DMS79 (cell line): ENCODE measurements at places on chromosomes 11 and 22.

GRCh38 chr11:46278387-46279125, 1.1 kb downstream of the CREB3L1 start:
- DNase-seq = no peak

GRCh38 chr22:43476341-43476740, 64.5 kb downstream of the MPPED1 start:
- DNase-seq = no peak

GRCh38 chr11:86220653-86221052, 23.9 kb upstream of the EED start:
- DNase-seq = no peak

DNA sequence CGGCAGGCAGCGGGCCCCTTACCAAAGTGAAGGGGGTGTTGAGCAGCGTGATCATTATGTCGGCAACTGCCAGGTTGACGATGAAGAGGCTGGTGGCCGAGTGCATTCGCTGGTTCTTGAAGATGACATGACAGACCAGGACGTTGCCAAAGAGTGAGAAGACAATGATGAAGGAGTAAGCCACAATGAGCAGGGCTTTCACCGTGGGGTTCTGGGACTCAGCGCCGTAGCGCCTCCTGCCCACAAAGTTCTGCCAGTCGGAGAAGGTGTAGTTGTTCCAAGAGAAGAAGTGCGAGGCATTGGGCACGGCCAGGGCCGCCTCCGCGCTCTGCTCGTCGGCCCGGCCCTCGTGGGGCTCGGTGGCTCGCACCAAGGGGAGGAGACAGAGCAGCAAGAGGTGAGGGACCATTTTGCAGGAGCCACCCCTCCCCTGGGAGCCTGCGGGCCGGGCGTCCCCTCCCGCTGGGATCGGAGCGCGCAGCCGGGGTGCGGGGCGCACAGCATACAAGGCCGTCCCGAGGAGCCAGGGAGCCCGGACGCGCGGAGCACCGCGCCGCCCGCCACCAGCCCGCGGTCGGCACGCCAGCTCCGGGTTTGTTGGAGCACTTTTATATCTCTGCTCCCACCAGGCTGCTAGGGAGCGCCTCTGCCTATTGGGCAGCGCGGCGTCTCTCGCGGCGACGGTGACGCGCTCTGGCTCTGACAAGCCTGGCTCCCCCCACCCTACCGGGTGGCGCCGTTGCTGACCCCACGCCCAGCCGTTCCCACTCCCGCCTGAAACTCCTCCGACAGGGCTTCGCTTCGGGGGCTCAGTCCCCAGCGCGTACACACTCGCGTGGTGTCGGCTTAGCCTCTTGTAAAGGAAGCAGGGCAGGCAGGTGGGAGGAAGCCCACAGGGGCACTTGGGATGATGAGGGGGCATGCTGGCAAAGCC, at the start of gene GPR83:
Gene GPR83, minus strand, starts transcription at position 581 of the 934 bp plus-strand sequence. Its CDS starts 172 bp downstream, at position 409.
- peak; percentile 14 for DNase-seq

- no peak for DNase-seq
Observed at GRCh38 chr11:2737866-2738265, 38.1 kb upstream of the KCNQ1OT1 start.

DNA sequence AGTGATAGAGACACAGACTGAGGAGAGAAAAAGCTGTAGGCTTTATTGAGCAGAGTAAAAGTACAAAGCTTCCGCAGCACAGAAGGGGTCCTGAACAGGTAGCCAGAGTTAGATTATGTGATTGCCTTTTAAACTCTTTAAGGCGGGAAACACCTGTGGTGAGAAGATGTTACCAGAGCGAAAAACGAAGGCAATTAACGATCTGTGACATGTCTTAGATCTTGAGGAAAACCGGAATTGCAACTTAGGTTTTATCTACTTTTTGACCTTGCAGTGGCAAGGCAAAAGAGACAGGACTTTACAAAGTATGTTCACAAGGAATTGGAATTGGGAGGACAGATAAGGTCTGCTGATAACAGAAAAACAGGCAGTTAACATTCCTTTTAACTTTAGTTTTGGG, 493.6 kb upstream of the FAT3 start:
- DNase-seq = no peak
